Dorsolateral prefrontal cortex (tissue), 122 donors: ENCODE measurements at places on chromosomes 7 and 10.

DNA sequence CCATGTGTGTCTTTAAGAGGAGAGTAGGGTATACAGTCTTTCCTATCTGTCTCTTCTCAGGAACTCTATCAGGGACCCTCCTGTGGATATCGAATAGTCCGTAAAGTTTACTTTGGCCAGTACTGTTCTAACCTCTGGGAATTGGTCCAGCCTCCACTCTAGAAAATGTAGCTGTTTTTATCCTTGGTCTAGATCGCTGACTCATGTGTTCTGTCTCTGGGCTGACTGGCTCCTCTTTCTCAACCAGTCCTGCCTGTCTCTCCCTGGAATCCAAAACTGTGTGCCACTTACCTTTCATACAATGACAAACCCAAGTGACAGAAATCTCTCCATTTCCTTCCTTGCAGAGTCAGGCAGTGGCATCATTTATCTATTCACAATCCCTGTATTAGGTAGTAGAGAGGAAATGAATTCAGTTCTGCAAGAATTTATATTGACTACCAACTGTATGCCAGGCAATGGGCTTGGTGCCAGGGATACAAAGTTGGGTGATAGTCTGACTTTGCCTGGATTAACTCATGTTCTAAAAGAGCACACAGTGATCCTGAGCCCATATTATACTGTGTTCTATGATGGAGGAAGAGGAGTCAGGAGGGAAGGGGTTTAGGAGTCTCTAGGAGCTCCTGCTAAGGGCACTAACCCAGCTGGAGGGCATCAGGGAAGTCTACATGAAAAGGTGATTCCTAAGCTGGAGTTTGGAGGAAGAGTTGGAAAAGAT is 232.7 kb downstream of the LRMDA start:
- DNase-seq = no peak

- no peak for DNase-seq
Observed at GRCh38 chr7:4216016-4216415, 466.1 kb upstream of the FOXK1 start.

DNA sequence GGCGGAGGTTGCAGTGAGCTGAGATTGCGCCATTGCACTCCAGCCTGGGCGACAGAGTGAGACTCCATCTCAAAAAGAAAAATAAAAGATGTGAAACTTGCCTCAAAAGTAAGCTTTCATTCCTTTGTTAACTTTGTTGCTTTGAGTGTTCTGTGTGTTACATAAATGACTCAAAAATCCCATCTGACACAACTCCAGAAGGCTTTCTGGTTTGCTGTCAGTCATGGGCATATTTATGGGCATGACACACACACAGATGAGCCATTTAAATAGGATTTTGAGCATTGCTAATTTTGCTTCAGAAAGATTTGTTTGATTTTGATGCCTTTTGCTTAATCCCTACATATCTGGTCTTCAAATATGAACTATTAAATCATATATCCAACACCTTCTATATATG is 82.6 kb downstream of the CACNB2 start:
- DNase-seq = no peak

- DNase-seq = no peak
Observed at GRCh38 chr7:112072541-112073245, 133.5 kb downstream of the DOCK4 start.

DNA sequence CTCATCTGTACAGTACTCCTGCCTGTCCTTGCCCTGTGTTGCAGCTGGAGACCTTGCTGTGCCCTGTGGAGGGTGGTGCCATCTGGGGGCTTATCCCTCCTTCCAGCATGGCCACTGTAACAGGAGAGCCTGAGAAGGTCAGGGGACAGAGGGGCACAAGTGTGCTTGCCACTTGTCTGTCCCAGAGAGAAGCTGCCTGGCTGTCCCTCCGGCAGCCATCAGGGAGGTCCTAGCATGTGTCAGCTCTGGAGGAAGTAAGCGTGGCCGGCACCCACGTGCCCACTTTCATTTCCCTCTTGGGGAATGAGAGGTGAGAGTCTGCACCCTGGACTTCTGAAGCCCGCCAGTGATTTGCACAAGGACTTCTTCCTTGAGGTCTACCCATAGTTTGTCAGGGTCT is 97.0 kb upstream of the PPIF start:
- no peak for DNase-seq

DNA sequence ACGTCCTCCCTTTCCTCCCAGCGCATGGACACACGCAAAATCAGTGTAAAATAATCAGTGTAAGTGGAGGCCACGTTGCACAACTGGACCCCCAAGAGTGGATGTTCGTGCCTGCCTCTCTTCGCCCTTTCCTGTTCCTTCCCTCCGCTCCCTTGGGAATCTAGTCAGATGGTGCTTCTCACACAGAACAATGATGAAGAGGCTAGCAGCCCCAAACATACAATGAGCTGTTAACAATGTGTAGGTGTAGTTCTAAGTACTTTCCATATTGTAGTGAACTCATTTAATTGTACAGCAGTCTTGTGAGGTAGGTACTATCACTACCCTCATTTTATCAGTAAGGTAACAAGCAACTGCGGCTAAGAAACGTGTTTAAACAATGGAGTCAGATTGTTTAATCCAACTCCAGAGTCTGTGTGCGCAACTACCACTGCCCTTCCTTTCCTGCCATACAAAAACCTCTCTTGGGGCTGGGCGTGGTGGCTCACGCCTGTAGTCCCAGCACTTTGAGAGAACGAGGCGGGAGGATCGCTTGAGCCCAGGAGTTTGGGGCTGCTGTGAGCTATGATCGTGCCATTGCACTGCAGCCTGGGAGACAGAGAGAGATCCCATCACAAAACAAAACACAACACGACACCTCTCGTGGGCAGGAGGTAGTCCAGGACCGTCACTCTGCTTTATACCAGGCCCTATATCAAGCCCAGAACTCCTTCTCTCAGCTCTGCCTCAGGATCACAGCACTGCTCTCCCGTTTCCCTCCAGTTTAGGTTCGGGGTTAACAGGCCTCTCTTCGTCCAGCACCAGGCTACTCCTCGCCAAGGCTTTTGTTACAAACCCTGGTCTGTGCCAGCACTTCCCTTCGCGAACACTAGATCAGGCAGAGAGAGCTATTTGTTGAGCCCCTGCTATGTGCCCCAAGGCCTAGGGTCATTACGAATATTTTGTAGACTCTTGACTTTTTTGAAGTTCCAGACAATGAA is 1.1 kb downstream of the FKBP9 start:
- no peak for DNase-seq

- no peak for DNase-seq
Observed at GRCh38 chr7:44787041-44787440, 9.4 kb upstream of the PPIA start.

GRCh38 chr7:145411066-145411465 is 575.2 kb upstream of the TPK1 start:
- no peak for DNase-seq

GRCh38 chr7:152909683-152910544 is 150.4 kb downstream of the ACTR3B start:
- DNase-seq = no peak

DNA sequence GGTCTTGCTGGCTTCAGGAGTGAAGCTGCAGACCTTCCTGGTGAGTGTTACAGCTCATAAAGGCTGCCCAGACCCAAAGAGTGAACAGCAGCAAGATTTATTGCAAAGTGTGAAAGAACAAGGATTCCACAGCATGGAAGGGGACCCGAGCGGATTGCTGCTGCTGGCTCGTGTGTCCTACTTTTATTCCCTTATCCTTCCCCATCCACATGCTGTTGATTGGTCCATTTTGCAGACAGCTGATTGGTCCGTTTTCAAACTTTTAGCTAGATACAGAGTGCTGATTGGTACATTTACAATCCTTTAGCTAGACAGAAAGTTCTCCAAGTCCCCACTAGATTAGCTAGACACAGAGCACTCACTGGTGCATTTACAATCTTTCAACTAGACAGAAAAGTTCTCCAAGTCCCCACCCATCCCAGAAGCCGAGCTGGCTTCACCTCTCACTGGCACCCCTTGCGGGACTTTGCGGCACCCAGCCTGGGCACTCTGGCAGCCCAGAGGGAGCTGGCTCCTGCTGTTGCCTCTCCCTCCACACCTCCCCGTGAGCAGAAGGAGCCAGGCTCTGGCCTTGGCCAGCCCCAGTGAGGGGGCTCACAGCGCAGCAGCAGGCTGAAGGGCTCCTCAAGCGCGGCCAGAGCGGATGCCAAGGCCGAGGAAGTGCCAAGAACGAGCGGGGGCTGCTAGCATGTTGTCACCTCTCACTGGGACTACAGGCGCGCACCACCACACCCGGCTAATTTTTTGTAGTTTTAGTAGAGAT is 369.6 kb upstream of the POT1 start:
- no peak for DNase-seq

DNA sequence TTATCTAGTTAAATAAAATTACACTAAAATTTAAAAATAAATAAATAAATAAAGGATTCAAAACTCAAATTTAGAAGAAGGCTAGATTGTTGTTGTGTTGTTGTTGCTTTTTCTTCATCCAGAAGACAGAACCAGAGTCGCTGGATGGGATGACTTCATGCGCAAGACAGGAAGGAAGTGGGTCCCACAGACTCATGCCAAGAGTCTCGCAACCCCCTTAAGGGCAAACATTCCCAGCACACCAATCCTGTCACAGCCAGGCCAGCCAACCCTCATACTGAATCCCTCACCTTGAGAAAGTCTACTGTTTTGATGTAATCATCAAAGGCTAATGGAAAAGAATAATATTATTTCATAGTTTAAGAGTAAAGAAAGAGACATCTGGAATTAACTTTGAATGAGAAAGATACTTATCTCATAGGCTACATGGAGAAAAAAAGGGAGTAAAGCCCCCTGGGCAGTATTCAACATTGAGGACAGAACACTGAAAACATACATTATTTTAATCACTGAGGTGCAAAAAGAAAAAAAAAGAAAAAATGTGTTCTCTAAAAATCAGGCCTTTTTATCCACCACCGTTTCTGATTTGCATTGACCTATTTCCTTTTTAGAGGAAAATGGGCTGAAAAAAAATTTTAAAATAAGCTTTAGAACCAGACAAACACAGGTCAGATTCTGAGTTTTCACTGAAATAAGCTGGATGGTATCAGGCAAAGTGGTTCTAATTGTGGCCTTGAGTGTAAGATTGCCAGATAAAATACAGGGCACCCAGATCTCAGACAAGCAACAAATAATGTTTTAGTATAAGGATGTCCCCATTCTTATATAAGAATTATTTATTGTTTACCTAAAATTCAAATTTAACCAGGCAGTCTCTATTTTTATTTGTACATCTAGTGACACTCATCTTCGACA is 826.5 kb downstream of the TNS3 start:
- DNase-seq = no peak

GRCh38 chr7:90474284-90475210 is 5.1 kb downstream of the PTTG1IP2 start:
- no peak for DNase-seq

DNA sequence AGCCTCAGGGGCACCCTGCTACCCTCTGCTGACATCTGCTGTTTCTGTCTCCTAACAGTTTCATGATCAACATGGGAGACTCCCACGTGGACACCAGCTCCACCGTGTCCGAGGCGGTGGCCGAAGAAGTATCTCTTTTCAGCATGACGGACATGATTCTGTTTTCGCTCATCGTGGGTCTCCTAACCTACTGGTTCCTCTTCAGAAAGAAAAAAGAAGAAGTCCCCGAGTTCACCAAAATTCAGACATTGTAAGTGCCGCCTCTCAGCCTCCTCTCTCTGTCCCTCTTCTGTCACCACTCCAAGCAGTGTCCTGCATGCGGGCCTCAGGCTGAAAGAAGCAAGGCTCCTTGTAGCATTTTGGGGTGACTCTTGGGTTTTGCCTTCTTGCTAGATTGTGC is 39.0 kb downstream of the POR start:
- DNase-seq = no peak

DNA sequence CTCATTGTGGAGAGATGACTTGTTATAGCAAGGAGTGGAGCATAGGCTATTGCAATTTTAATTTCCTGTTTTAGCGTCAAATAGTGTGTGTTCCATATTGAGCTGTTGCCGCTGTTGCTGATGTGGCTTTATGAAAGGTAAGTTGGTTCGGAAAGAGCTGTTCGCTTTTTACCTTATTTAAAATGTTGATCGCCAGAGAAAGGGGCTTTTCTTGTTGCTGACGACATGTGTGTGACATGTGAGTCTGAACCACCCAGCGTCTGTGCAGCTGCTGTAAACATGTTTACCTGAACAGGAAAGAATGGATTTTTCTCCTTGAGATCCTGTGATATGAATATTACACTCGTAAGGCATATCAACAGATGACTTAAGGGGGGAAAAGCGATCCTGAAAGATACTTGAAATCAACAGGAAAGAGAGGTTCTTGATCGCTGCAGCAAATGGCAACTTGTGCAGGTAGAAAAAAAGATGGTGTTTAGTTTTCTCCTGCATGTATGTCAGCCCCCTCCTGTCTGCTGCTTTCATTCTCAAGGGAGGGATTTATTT is 2.5 kb downstream of the ZEB1 start:
- peak; percentile 32 for DNase-seq

GRCh38 chr10:7085913-7086589 is 324.8 kb downstream of the SFMBT2 start:
- no peak for DNase-seq

- DNase-seq = no peak
Observed at GRCh38 chr10:31687663-31688482, 240.8 kb downstream of the ARHGAP12 start.

GRCh38 chr10:128400564-128400963 is 274.3 kb upstream of the MKI67 start:
- DNase-seq = no peak

DNA sequence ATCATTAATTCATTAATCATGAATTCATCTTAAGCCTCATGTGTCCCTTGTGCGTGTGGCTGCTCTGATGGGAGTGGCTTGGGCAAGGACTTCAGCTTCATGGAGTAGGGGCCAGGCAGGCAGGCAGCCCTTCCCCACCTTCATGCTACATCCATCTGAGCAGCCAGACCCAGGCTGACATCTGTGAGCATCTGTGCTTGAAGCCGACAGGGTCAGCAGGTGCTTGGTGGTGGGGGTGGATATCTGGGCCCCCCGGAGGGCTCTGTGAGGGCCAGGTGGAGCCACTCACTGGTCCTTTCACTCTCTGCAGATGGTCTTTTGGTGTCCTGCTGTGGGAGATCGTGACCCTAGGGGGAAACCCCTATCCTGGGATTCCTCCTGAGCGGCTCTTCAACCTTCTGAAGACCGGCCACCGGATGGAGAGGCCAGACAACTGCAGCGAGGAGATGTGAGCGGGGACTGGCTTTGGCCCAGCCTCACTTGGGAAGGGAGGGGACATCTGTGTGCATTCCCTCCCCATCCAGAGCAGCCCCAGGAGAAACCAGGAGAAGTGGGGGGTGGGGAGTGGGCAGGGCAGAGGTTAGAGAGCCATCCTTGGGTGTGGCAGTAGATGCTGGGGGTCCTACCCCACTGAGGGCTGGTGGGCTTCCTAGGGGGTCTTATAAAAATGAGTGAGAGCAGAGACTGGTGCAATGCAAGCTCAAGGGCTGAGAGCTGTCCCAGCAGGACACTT is 14.7 kb upstream of the CSGALNACT2 start:
- DNase-seq = no peak

GRCh38 chr10:63603709-63604445 is 82.7 kb downstream of the REEP3 start:
- no peak for DNase-seq

- no peak for DNase-seq
Observed at GRCh38 chr7:150631866-150632864, at the start of gene GIMAP6. Gene GIMAP6, minus strand, starts transcription at chr7:150632385. Its CDS starts 2,243 bp downstream, at chr7:150630142.

GRCh38 chr7:27482219-27482618 is 180.5 kb downstream of the HIBADH start:
- no peak for DNase-seq
